ENCODE measurements at places on chromosomes 3 and 15.

GRCh38 chr3:14322667-14323295, 79.6 kb upstream of the SLC6A6 start:
- DNase-seq: no peak

- no peak for DNase-seq
Observed at GRCh38 chr15:93136606-93137005, 47.6 kb upstream of the RGMA start.

GRCh38 chr3:274927-275326, 78.4 kb downstream of the CHL1 start:
- no peak for DNase-seq

GRCh38 chr3:186268616-186269448, 93.2 kb downstream of the DGKG start:
- DNase-seq: no peak

GRCh38 chr15:36469311-36469966, 110.0 kb upstream of the CDIN1 start:
- DNase-seq: no peak

All from activated CD8-positive, alpha-beta memory T cell treated with anti-CD3 and anti-CD28 coated beads for 1 hour (primary cell).